GM04504 (cell line): ENCODE measurements at places on chromosomes 11 and 22.

- DNase-seq = no peak
These were observed 21.4 kb downstream of the USP35 start for GRCh38 chr11:78210000-78210608.

GRCh38 chr22:37986371-37986770 is 2.0 kb upstream of the SOX10 start:
- no peak for DNase-seq

GRCh38 chr11:71267807-71268421 is 15.5 kb upstream of the SHANK2 start:
- no peak for DNase-seq

DNA sequence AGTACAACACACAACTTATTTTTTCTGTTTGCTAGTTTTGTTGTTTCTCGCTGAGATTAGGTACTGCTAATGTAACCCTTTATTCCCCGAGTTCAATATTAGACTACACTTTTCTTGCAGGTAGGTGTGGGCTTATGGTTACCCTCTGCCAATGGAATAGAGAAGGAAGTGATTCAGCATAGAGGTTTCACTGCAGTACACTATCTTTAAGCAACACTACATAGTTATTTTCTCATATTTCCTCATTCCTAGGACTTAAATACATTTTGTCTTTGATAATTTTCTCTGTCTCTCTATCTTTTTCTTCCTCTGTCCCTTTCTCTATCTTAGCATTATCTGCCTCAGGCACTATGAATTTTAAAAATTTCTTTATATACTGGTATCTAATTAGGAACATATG is 791.0 kb downstream of the FAM181B start:
- no peak for DNase-seq

DNA sequence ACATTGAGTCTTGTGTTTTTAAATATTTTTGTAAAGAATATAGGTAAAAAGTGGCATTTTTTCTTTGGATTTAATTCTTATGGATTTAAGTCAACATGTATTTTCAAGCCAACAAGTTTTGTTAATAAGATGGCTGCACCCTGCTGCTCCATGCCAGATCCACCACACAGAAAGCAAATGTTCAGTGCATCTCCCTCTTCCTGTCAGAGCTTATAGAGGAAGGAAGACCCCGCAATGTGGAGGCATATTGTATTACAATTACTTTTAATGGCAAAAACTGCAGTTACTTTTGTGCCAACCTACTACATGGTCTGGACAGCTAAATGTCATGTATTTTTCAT is 333 bp upstream of the CD3E start:
- no peak for DNase-seq

DNA sequence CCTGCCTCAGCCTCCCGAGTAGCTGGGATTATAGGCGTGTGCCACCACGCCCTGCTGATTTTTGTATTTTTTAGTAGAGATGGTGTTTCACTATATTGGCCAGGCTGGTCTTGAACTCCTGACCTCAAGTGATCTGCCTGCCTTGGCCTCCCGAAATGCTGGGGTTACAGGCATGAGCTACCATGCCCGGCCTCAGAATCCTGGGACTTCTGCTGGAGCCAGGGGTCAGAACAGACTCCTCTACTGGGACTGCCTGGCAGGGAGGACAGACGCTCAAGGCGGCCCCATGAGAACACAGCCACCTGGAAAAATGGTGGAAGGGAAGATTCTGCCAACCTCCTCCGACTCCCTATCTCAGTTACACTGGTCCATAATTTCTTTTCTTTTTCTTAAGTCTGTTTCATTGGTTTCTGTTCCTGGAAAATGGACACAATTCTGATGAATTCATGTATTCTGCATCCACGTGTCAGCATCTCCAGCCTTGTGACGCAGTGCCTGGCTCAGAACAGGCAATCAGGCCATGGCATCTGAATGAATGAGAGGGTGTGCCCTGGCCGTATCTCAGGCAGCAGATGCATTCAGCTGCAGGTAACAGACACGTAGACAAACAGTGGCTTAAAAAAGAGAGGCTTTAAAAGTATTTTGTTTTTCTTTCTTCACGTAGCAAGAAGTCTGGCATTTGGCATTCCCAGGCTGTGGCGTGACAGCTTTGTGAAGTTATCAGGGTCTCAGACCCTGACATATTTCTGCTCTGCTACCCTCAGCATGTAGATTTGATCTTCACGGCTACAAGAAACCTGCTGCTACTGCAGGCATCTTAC is 4.8 kb downstream of the SMIM38 start:
- no peak for DNase-seq

- DNase-seq = no peak
These were observed 137.7 kb downstream of the CRYBB2 start for GRCh38 chr22:25357132-25357455.

GRCh38 chr11:8640267-8640906 is 42.1 kb downstream of the TRIM66 start:
- DNase-seq = no peak

- DNase-seq = no peak
These were observed 919.3 kb downstream of the NTM start for GRCh38 chr11:132289590-132290256.

DNA sequence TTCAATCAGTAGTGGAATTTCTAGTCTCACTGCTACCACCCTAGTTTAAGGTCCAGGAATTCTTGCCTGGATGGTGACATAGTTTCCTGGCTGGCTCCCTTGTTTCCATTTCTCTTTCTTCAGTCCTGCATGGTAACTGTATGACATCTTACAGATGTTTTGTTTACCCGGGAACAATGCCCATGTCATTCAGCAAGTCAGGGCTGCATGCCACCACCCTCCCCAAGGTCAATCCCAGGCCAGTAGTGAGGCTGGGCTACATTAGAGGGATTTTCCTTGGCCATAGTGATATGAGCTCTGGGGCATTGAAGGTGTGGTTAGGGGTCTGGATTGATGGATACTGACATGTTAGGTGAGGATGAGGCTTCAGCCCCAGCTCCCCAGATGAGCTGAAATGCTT is 114.9 kb upstream of the E2F8 start:
- no peak for DNase-seq

DNA sequence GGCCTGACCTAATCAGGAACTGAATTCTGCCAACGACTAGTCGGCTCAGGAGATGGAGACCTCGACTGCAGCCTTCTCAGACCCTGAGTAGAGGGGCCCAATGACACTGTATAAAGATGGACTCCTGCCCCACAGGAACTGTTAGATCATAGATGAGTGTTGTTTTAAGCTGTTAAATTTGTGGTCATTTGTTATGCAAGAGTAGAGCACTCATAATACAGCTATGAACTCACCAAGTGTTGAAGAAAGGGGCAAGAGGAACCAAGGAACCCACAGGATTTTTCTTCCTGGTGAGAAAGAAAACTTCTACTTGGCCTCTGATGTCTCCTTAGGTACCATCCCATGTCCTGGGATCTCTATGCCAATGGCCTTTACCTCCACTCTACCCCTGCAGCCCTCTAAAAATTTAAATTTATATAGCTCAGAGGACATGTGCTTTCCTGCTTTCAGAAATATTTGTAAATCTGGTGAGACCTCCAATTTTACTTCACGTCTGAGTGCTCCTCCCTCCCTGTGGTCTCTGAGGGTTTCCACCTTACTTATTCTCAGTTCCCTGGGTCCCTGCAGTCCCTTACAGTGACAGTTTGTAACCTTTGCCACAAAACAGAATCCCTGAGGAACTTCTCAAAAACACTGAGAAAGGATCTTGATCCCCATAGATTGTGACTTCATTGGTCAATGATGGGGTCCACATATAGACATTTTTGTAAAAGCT is 256.3 kb upstream of the ARHGAP20 start:
- DNase-seq = no peak

- DNase-seq = no peak
These were observed 43.2 kb upstream of the VPREB1 start for GRCh38 chr22:22201185-22201929.

GRCh38 chr11:111357150-111358037 is 21.7 kb downstream of the POU2AF1 start:
- no peak for DNase-seq

DNA sequence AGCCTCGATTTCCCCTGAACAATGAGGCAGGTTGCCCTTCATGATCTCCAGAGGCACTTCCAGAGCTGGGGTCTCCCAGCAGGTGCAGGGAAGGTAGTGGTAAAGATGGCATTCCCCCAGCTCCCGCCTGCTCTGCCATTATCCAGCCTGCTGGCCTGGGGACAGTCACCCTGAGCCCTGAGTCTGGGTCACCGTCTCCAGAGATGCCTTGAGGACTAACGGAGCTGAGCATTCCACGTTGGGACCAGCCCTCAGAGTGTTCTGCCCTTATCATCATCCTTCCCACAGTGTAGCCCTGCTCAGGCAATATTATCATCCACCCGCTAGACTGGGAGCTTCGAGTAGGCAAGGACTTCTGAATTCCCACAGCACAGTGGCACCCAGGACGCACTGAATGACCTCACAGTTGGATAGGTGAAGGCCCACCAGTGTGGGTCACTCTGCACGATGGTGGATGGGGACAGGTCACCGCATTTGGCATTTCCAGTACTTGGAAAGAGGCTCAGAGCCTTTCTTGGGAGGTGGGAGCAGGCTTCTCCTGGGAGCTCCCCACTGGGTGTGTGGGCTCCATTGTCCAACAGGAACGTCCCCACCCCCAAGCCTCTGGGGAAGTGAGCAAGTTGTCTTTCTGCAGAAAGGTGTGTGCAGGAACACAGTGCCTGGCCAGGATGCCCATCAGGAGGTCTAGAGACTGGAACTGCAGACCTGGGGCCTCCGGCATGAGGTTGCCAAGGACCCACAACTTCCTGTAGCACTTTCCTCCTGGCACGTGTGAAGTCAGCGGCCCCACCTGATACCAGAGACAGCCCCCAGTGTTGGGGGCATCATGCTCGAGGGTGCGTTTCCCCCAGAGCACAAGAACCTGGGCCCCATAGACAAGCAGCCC is 51.4 kb upstream of the WNT7B start:
- DNase-seq = no peak

- no peak for DNase-seq
These were observed 174.7 kb upstream of the MTNR1B start for GRCh38 chr11:92794783-92795182.
